ENCODE measurements at places on chromosomes 5 and 9.

DNA sequence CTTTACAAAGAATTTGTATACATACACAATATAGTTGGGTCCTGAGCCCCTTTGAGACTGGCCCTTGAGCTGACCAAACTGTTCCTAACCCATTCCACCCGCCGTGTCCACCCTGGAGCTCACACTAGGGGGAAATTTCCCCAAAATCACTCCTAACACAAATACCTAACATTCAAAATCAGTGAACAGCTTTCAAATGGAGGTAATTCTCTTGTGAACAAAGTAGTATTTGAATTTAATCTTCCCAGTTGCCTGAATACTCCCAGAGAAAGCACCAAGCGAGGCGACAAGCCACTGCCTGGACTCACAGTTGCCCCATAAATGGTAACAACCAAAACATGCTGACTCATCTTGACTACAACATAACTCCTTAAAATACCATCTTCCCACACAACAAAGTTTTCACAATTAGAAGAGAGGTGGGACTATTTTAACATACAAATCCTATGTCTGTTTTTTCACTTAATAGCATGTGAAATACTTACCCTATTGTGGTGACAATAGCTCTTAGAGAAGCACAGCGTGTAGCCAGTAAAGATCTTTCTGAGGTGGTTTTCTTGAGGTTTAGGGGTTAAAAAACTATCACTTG lies 31.7 kb upstream of the SCAMP1 start:
- DNase-seq: no peak

DNA sequence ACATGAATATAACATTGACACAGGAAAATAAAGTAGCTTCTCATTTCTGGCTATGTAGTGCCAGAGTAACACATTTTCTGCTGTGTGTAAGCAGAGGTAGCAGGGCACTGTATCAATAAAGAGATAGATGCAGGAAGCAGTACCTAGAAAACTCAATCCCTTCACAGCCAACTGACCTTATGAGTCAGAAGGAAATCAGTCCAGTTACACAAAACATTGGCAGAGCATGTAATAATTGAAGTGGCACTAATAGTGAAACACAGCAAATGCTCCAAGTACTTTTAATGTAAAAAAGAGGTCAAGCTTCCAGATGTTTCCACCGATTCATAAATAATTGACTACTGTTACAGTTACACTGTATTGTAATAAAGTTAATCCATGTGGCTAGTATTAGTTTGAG lies 706.6 kb downstream of the EFNA5 start:
- no peak for DNase-seq

- DNase-seq: no peak
These were observed 20.2 kb downstream of the S100Z start for GRCh38 chr5:76870046-76870445.

- DNase-seq: no peak
These were observed 42.1 kb downstream of the SARDH start for GRCh38 chr9:133696071-133696472.

- no peak for DNase-seq
These were observed 83.0 kb upstream of the GNA14 start for GRCh38 chr9:77731008-77731698.
